ENCODE measurements at places on chromosomes 5 and 9.

DNA sequence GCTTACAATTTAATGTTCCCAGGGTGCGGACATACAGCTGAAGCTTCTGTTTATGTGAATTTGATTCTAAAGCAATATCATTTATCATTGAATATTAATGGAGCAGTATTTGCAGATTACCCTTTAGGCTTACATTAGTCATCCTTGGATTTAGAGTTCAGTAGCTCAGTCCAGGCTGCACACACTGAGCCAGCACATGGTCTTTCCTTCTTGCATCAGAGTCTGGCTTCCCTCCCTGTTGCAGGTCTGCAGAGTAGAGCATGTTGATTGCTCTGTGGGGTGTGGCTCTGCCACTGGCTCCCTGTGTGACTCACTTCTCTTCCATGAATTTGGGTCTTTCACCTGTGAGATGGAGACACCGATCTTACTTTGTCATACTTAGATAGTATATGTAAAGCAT lies 36.8 kb downstream of the NSG2 start:
- DNase-seq = no peak

DNA sequence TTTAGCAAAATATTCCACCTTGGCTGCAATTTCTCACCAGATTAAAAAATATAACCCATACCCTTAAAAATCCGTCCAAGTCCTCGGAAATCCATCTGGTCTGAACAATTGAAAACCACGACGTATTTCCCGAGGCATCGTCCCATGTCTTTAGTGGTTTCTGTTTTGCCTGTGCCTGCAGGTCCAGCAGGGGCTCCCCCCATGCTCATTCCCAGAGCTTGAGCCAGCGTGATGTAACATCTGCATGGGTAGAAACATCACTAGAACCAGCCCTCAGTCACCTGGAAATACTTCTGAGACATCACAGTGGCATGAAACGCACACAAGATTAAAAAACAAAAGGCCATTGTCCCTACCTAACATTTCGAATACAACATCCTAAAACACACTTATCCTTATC lies 114.0 kb downstream of the DNAH5 start:
- no peak for DNase-seq

- no peak for DNase-seq
Observed at GRCh38 chr5:126514558-126515141, 80.4 kb downstream of the ALDH7A1 start.

- peak; percentile 88 for DNase-seq
Observed at GRCh38 chr5:73215891-73216610, 43.1 kb downstream of the TMEM174 start.

GRCh38 chr5:134059758-134060495 lies 54.6 kb upstream of the TCF7 start:
- DNase-seq = no peak

DNA sequence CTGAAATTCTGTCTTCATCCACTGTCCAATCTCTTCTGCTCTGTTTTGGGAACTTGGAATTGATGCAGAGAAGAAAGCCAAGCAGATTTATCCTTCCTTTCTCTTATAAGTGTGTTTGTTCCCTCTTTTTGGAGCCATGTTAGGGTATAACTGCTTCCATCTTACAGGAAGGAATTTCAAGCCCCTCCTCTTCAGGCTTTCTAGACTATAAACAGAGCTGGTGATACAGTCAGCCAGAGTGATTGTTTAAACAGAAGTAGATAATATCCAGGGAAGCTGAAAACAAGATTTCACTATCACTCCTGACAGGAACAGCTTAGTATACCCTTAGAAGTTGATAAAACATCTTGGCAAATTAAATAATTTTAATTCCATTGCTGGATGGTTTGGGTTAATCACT lies 102.1 kb upstream of the DMRT1 start:
- no peak for DNase-seq

DNA sequence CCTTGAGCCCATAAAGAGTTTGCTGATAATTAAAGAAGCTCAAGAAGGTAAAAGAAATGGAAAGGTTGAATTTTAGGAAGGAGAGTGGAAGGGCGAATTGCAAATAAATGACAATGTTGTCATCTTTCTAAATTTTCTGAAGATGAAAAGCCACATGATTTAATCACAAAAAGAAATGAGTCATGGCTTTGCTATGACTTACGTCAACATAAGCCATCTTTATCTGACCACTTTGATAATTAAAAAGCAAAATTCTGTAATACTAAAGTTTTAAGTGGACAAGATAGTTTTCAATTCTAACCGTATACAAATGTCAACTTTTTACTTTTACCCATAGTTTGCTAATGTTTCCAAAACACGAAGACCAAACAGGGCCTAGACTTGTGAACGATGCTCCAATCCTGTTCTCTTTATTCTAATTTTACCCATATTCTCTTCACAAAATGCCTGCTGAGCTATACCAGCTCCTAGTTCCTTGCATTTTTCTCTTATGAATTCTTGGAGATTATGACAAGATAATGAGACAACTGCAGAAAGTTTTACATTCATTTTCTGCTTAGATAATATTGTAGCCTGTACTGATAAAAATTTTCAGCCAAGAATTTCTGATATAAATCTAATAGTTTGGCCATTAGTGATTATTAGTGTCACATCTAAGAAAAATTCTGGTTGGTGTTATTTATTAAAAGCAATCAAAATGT lies 21.8 kb upstream of the PRUNE2 start:
- no peak for DNase-seq

DNA sequence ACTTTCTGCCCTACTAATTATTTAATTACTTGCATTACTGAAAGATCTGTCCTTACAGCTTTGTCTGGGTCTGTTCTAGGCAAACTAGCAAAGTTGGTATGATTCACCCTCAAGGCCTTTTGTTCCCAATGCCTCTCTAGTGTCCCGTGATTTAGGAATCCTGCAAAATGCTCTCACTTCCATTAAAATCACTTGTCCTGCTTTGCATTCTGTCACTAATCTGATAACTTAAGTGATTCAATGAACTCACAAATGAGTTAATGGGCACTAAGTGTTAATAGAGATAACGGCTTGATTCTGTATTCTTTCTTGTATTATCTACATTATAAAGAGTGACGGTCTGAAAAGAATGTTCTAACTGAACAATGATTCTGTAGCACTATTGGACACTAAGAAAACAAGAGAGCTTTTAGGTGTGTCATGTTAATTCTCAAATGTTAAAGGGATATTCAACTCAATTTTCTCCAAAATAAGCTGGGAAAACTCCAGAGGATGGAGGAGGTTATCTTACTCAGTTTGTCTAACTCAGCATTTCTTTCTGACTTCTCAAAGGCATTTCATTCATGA lies 697.3 kb downstream of the CETN3 start:
- no peak for DNase-seq

- DNase-seq = no peak
Observed at GRCh38 chr5:59845730-59846129, 47.8 kb downstream of the PDE4D start.

GRCh38 chr5:65394087-65394486 lies 87.6 kb downstream of the ADAMTS6 start:
- no peak for DNase-seq

GRCh38 chr5:16894236-16895057 lies 41.6 kb downstream of the MYO10 start:
- peak; percentile 97 for DNase-seq

- DNase-seq = no peak
Observed at GRCh38 chr5:32953694-32954093, 242.6 kb downstream of the NPR3 start.

- DNase-seq = no peak
Observed at GRCh38 chr9:85007748-85008147, 338.2 kb downstream of the NTRK2 start.

- peak; percentile 30 for DNase-seq
Observed at GRCh38 chr9:107137495-107138202, 145.4 kb upstream of the RAD23B start.

DNA sequence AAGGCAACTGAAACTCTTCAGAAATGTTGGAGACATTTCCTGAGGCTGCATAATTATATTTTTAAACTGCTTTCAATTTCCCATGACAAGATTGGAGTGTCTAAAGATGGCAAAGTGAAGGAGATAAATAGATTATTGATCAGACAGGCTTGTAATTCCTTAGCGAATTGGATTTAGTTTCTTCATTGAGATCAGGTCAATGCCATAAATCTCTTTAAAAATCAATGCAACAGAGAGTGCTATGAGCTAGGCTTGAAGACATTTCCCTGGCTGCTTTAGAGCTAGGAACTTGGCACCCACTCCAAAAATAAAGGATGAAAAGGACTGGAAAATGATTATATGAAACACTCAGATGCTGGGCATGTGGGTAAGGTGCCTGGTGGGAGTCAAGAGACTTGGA lies 828.4 kb downstream of the TLR4 start:
- DNase-seq = no peak

GRCh38 chr9:17387565-17387964 lies 191.3 kb upstream of the SH3GL2 start:
- DNase-seq = no peak

- no peak for DNase-seq
Observed at GRCh38 chr9:8571643-8572042, 772.1 kb upstream of the DMAC1 start.

DNA sequence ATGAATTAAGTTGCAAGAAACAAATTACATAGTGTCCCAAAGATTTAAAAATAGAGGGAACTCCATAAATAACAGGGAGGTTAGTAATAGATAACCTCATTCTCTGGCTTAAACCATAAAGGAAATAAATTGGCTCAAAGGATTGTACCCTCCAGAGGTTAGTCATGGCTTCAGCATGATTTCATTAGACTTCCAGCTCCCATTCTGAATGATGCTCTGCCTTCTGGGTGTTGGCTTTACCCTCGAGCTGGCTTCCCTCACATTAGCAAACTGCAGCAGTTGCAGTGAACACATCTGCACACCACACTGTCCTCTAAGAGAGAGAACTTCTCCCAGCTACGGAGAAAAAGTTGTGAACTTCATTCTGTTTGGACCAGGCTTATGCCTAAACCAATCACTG lies 70.4 kb downstream of the RGS7BP start:
- no peak for DNase-seq

DNA sequence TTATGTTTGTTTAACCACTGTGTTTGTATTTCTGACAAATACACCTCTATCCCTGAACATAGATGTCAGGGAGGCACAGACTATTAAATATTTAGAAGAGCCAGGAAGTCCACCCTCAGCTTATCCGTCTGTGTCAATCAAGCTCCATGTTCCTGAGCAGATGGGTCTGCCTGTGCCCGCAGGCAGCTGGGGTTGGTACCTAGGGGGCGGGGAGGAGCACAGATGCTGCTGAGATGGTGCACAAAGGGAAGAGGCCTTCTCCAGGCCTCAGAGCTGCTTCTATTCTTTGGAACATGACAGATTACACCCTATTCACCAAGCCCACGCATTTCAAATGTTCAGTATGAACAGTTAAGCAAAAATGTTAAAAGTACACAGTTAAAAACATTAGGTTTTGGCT lies 142.1 kb downstream of the EPB41L4A start:
- peak; percentile 2 for DNase-seq

- DNase-seq = no peak
Observed at GRCh38 chr9:31166516-31166915, 1217.9 kb upstream of the ACO1 start.

- DNase-seq = no peak
Observed at GRCh38 chr5:4191041-4191440, 595.4 kb downstream of the IRX1 start.

GRCh38 chr9:69207503-69207902 lies 33.4 kb downstream of the TJP2 start:
- peak; percentile 76 for DNase-seq

- DNase-seq = no peak
Observed at GRCh38 chr9:131630205-131630831, 85.0 kb downstream of the PRRT1B start.

DNA sequence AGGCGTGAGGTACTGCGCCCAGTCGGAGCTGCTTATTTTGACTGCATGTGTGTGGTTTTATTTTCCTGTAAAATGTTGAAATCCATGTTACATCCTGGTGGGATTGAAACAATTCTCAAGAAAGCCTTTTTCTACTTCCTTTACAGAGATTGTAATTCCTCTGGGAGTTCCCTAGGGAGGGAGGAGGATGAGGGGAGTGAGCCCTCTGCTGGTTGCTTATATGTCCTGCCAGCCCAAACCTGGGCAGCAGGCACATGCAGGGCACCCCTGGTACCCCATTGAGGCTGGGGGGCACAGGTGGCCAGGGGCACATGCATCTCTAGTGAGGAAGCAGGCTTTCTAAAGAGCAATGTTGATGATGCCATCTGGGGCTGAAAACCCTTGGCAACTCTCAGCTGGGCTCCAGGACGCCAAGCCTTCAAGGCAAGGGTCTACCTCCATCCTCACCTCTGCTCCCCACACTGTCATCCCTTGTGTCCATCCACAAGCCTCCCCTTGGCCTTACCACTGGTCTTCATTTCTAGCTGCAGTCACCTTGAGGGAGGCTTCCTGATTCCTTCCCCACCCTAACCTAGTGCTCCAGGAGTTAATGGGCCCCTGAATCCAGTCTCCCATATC lies 84.7 kb upstream of the TNFSF8 start:
- peak; percentile 62 for DNase-seq

- no peak for DNase-seq
Observed at GRCh38 chr5:9785751-9786150, 155.6 kb upstream of the TAS2R1 start.

DNA sequence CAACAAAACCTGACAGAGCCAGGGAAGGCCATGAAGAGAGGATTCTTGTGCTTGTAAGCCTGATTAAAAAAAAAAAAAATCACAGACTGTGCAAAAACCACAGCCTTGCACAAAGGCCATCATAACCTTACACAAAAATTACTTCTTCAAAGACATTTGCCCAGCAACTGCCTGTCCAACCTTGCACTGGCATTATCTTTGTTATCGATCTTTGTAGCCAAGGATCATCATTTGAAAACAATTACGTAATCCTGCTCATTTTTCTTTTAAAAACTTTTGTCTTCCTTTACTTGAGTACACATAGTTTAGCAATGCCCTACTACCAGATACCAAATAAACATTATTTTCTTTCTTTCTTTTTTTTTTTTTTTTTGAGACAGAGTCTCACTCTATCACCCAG lies 125.1 kb downstream of the TEX10 start:
- no peak for DNase-seq

- DNase-seq = no peak
Observed at GRCh38 chr9:114677418-114677817, 4.6 kb downstream of the TEX48 start.

GRCh38 chr5:85512896-85513295 lies 1104.8 kb upstream of the COX7C start:
- DNase-seq = no peak

- DNase-seq = no peak
Observed at GRCh38 chr9:120358877-120359276, 221.1 kb downstream of the CDK5RAP2 start.

DNA sequence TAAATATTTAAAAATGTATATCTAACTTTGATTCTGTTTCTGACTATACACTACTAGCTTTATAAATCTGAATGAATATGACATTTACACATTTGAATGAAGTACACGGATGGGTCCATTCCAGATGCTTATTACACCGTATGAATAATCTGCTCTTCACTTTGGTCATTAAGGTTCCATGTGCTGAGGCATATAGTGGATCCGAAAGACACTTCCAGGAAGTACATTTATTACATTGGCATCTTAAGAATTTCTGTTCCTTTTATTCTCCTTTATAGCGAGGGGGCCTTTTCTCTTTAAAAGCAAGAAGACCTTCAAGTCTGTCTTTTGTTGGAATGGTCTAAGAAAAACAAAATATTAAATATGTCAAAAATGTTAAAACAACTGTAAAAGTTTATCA lies 147.6 kb downstream of the AUH start:
- DNase-seq = no peak
